ENCODE measurements at places on chromosomes 2 and 18.

- DNase-seq = no peak
These were observed 38.1 kb upstream of the PAX3 start for GRCh38 chr2:222336931-222337330.

- no peak for DNase-seq
These were observed 108.7 kb downstream of the NCKAP5 start for GRCh38 chr2:133459590-133459989.

DNA sequence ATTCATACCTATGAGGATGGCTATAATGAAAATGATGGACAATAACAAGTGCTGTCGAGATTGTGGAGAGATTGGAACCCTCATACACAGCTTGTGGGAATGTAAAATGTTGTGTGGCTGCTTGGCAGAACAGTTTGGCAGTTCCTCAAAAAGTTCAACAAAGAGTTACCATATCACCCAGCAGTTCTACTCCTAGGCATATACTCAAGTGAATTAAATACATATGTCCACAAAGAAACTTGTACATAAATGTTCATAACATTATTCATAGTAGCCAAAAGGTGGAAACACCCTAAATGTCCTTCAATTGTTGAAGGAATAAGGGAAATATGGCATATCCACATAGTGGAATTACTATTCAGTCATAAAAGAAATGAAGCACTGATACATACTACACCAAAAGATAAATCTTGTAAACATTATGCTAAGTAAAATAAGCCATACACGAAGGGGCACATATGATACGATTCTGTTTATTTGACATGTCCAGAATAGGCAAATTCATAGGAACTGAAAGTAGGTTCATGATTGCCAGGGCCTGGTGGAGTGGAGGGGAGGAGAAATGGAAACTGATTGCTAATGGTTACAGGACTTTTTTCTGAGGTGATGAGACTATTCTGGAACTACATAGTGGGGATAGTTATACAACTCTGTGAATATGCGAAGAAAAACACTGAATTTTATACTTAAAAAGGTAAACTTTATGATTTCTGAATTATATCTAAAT is 92.1 kb downstream of the ADAM23 start:
- no peak for DNase-seq

GRCh38 chr18:59096098-59096789 is 43.4 kb upstream of the SEC11C start:
- no peak for DNase-seq

DNA sequence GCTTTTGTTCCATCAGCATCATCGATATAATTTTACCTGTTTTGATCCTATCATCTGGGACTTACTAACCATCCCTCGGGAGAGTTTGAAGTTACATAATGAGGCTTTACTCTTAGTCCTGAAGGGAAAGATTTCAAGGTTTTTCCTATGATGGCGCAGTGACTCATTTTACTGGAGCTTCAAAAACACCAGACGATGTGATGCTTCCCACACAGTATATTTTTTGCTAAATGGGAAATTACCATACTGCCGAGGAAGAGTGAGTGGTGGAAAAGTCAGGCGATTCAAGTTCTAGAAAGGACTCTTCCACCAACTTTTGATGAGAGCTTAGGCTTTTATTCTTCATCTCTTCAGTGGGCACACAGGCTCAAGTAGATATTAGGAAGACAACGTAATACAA is 44.6 kb upstream of the GCG start:
- no peak for DNase-seq

- no peak for DNase-seq
These were observed 301.4 kb downstream of the CDCA7 start for GRCh38 chr2:173656086-173656485.

GRCh38 chr18:57775937-57776336 is 27.2 kb downstream of the ATP8B1 start:
- no peak for DNase-seq

- no peak for DNase-seq
These were observed 61.7 kb downstream of the LDLRAD4 start for GRCh38 chr18:13280070-13280795.

- DNase-seq = no peak
These were observed 14.5 kb upstream of the SIX3 start for GRCh38 chr2:44926957-44927356.

DNA sequence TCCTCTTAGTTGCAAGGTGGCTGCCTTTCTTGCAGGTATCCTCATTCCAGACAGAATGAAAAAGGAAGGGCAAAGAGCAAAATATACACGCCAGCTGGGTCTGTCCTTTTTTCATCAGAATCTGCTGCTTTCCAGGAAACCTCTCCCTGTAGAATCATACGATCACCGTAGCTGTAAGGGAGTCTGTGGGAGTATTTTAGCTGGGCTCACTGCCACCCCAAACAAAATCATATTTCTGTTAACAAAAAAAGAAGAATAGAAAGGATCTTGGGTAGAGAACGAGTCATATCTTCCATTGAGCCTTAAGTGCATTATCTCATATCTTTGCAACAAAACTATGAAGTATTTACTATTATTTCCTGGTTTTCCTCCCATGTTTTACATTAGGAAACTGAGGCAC is 15.0 kb upstream of the TANC1 start:
- no peak for DNase-seq

All from CD4-positive, CD25-positive, alpha-beta regulatory T cell (primary cell).